ENCODE measurements at places on chromosomes 4 and X. TPM values are rescaled to one million over a fixed set of nuclear protein-coding genes. Genes with fewer than 3 reads are reported as not detected.
A peak's percentile ranks its signal among the peaks of the same experiment; 100 is the strongest.

- ATAC-seq = no peak
Observed at GRCh38 chr4:67327245-67328017, 217.9 kb downstream of the CENPC start.

DNA sequence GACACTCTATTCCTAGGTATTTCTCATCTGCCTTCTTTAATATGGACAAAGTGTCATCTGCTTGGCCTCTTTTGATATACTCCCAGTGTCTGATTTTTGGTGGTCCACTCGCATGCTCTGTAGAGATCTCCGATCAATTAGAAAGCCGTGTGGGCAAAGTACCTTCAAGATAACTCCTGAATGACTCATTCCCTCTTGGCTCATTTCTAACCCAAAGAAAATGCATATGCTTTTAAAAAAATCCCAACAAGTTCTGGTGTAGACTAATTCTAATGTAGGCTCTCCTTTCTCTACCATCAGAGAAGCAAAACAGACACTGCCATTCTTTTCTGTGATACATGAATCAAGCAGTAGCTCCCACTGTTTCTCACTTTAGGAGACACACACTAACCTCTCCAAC, 714.9 kb upstream of the ADGRL3 start:
- no peak for ATAC-seq

DNA sequence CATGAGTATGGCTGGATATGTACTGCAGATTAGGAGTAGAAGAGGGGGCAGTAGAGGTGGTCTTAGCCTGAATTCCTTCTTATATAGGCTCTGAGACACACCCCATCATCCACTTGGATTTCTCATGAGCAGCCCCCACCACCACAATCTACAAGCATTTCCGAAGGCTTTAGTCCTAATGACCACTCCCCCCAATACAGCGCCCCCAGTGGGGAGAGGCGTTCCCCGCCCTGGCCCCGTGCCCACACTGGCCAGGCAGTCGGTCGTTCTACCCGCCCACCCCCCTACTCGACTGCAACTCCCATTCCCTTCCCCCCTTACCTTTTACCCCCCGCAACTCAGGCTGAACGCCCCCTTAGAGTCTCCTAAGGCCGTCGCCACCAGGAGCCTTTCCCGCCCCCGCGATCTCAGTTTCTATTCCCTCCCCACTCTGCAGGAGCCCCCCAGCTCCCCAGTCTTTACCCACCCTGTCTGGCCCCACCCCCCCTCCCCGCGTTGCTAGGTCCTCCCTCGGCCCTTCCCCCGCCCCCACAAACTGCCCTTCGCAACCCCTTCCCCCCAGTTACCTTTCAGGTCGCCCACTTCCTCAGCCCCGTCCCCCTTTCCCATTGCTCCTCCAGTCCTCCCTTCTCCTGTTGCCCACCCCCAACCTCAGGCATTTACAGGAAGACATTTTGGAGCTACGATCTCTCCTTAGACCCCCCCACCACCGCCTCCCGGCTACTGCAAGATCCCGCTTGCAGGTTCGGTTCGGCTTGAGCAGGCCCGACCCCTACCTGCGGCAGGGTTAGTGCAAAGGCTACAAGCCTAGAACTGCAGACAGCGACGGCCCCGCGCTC, 468 bp downstream of the ZMYM3 start:
- ATAC-seq = no peak

- no peak for ATAC-seq
Observed at GRCh38 chr4:143202824-143203223, 18.1 kb downstream of the USP38 start.

DNA sequence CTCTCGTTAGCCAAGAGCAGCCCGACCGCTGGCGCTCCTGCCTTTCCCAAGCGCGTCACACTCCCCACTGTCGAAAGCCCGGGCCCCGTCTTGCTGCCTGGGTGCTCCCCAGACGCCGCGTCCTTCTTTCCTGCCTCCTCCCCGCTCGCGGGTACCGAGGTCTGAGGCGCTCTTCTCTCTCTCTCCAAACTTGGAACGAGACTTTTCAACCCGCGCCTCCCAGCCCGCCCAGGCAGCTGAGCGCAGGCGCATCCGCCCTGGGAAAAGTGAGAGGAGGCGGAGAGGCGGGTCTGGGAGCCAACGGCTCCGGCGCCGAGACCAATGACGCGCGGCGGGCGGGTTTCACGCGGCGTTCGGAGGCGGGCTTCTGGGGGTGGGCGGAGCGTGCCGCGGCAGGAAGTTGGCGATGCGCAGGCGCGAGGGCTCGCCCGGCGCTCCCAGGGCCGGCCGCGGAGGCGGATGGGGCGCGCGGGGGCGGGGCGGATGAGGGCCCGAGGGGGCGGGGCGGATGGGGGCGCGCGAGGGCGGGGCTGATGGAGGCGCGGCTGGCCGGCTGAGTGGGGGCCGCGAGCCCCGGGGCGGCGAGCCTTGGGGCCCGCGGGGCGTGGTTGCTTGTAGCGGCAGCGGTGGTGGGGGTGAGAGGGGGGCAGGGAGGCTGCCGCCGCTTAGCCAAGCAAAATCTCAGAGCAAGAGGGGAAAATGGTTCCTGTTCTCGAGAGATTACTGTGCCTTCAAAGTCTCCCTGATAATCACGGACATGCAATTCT, at the start of gene RBBP7:
Gene RBBP7 (minus strand): TSS at position 268 of the 767 bp plus-strand sequence. CDS start 309 bp downstream, outside the sequence.
- peak; percentile 84 for ATAC-seq

GRCh38 chr4:159425737-159426305, 322.9 kb downstream of the RAPGEF2 start:
- ATAC-seq = no peak

- ATAC-seq = no peak
Observed at GRCh38 chrX:53684415-53685192, 1.9 kb downstream of the HUWE1 start.

DNA sequence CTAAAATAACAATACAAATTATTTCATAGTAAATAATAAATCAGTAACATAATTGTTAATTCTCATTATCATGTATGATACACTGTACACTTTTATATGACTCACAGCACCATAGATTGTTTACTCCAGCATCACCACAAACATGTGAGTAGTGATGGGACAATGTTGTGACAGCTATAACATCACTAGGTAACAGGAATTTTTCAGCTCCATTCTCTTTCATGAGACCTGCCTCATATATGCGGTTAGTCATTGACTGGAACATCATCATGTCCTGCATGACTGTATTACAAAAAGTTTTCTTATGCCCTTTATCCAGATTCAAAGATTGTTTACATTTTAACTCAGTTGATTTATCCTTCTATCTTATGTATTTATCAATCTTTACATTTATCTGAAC, 1530.0 kb downstream of the PCDH18 start:
- ATAC-seq = no peak

GRCh38 chr4:11072463-11072862, 356.2 kb downstream of the HS3ST1 start:
- ATAC-seq = no peak

DNA sequence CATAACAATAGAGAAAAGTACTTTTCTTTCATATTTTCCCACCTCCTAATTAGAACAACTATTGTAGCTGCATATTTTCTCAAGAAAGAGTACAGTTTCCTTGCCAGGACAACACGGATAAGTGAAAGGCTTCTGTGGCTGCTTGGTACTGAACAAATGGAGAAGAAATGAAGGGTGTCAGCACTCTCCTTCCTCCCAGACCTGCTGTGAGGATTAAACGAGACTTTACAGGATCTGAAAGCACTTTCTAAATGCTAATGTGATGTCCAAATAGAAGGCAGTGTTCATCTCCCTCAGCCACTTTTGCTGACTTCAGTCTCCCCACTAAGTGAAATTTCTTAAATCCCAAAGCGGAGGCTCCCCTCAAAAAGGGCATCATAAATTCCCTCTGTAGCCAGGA, 13.9 kb downstream of the NIPAL1 start:
- no peak for ATAC-seq

GRCh38 chr4:165101641-165102040, 11.0 kb downstream of the TMEM192 start:
- ATAC-seq = no peak

DNA sequence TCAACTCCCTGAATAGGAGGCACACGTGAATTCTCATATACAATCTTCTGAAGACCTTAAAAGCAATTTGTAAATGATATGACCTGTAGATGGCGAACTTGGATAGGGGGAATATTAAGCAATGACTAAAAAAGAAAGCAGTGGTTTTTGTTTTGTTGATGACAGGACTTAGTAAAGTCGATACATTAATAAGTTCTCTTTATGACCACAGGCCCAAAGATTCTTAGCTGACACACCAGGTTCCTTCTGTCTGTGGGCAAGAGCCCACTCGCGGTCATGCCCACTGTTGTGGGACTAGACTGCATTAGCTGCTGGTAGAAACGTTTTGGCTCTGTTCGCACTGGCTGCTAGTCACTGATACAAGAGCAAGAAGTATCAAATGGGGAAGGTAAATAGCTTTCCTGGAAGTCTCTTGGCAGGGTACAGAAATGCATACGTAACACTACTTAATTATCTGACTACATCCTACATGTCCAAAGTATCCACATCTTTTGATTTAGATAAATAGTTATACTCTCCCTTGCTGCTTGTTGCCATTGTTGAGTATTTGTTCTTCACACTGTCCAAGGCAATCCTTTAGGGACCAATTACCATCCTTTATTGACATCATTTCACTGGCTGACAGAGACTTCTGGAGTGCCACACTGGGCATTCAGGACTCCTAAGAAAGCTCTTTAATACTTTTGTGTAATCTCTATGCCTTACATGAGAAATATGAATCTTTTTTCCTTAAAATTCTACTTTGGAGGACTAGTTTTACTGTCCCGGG, 31.0 kb downstream of the ALPK1 start:
- peak; percentile 81 for ATAC-seq

DNA sequence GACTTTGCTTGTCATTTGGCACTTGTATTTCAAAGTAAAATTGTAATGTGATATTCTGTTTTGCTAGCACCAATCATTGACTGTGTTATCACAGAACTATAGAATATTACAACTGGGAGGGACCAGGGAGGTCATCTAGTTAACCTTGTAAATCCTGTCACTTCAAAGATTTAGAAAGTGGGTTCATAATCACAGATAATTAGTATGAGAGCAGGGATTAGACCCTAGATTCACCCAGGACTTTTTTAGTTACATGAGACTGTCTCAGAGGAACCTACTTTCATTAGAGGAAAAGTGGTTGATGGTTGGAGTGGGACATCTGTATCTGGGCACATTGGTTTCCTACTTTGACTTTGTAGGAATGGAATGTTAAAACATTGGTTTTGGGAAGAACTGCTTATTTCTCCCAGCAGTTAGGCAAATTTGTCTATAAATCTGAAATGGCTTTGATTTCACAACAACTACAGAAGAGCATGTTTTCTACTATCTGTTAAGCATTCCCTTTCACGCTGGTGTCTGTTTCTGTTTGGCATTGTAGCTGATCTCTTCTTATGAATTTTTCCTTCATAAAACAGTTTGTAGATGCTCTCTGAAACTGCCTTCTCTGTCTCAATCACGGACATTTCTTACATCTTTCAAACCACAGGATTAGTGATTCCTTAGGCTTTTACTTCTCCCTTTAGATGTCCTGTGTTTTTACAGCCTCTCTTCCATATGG, 144.1 kb downstream of the DIPK2B start:
- ATAC-seq = no peak

GRCh38 chr4:82140422-82140821, 233.4 kb downstream of the HNRNPD start:
- no peak for ATAC-seq

GRCh38 chr4:81356621-81357020, 115.1 kb downstream of the RASGEF1B start:
- no peak for ATAC-seq

DNA sequence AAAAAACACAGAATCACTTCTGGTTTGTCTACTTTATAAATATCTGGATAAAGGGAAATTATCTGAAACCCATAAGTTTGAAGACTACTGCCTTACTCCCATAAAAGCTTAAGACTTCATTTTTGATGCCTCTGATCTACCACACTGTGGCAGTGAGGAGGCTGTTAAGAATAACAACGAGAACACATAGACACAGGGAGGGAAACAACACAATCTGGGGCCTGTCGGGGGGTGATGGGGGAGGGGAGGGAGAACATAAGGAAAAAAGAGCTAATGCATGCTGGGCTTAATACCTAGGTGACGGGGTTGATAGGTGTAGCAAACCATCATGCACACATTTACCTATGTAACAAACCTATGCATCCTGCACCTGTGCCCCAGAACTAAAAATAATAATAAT, 573.7 kb downstream of the GBA3 start:
- no peak for ATAC-seq

DNA sequence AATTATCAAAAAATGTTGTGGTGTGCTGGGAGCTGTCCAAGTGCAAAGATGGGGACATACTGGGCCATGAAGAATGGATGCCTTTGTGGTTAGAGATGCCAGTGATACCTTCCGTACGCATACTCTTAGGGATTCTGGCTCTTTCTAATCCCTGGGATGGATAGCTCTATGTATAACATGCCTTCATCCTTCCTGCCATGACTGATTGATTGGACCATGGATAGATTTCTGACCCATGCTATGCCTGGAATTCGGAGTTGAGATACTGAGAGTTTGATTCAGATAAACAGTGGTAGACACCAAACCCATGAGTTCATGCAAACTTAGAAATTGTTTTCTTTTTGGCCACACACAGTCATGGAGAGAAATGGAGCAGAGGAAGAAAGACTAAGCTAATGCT, 147.2 kb upstream of the WDFY3 start:
- no peak for ATAC-seq

GRCh38 chr4:73743281-73743680, 2.9 kb downstream of the CXCL8 start:
- ATAC-seq = no peak

NXT2 gene
- 8.8 TPM for total RNA-seq

PRKG2 gene
- total RNA-seq = not detected

ABLIM2 gene
- total RNA-seq = 0.82 TPM

CLNK gene
- total RNA-seq = not detected

BTK gene
- total RNA-seq = 1.7 TPM

NAT8L gene
- total RNA-seq = not detected

AREG gene
- total RNA-seq = 0.85 TPM
